ENCODE measurements at places on chromosomes 6 and 20.

- no peak for DNase-seq
Observed at GRCh38 chr6:63643862-63644261, 8.3 kb downstream of the PHF3 start.

GRCh38 chr6:24887545-24888140 is 48.1 kb downstream of the RIPOR2 start:
- DNase-seq, result no peak

- no peak for DNase-seq
Observed at GRCh38 chr6:55663914-55664313, 84.9 kb upstream of the HMGCLL1 start.

DNA sequence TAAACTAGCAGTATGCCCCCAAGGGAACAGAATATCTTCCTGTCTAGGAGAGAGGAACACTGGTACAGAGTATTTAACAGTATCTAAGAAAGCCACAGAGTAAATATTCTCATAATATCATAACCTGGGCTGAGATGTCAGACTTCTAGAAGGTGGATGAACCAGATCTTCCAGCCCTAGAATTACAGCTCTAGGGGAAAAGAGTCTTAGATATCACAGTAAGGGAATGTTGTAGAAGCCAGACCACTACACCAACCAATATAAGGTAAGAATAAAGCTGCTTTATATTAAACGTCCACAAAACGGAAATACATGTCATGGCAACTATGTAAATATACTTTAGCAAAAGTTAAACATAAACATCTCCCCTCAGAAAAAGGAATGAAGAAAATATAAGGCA is 12.4 kb downstream of the SERINC1 start:
- DNase-seq, result no peak

DNA sequence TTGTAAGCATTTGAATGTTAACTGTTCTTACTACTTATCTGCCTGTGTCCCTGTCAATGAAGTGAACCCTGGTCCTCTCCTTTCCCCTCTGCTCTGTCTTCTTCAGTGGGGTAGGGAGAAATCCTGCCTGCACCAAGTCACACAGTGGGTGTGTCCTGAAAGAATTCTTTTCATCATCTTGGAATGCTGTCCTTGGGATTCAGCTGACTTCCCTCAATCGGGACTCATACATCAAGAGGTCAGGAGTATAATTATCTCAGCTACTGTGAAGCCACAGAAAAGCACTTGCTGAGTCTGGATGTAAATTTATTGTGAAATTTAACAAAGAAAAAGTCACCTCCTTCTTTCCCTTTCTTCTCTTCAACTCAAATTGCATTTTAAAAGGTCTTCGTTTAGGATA is 328.5 kb downstream of the SOX4 start:
- DNase-seq, result no peak

DNA sequence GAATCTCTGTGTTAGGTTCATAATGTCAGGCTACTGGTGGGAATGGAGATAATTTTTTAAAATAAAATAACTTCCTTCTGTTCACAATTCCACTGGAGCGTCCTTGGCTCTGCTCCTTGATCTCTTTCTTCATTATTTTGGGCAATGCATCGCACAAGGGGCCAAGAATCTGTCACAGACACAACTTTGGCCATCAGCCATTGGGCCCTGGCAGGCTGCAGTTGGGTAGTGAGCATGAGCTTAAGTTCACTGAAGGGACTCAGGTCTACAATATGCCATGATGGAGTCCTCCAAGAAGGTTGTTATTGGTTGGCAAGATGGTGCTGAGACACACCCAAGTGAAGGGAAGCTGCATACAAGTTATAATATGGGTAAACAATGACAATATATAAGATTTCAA is 40.0 kb downstream of the CYP39A1 start:
- DNase-seq, result no peak

GRCh38 chr6:95091823-95092436 is 485.4 kb upstream of the MANEA start:
- peak; percentile 4 for DNase-seq
